Cerebellar cortex (tissue), 1 donor: ENCODE measurements at places on chromosomes 4 and X.

- peak; percentile 73 for DNase-seq
Measured at GRCh38 chr4:86356425-86357210, 3.2 kb downstream of the MAPK10 start.

- DNase-seq: no peak
Measured at GRCh38 chrX:22634083-22634482, 361.4 kb downstream of the CBLL2 start.

- no peak for DNase-seq
Measured at GRCh38 chr4:125357675-125358074, 42.9 kb downstream of the FAT4 start.

GRCh38 chrX:96027407-96027806, 657.2 kb upstream of the DIAPH2 start:
- no peak for DNase-seq

DNA sequence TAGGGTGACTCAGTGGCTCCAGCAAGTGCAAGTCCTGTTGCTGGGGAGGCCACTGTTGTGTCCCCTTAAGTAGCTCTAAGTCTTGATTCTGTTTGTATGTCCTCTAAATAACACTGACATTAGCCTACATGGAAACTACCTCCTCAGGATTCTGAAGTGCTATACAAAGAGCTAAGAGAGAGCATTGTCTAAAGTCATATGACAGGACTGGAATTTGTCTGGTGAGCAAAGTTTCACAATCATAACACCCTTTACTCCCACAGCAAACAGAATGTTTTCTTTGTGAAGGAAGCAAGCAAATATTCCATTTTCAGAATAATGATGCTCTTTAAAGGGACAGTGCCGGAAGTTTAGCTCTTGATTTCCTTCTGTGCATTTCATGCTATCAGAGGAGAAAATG, 23.4 kb upstream of the CT47A1 start:
- no peak for DNase-seq

DNA sequence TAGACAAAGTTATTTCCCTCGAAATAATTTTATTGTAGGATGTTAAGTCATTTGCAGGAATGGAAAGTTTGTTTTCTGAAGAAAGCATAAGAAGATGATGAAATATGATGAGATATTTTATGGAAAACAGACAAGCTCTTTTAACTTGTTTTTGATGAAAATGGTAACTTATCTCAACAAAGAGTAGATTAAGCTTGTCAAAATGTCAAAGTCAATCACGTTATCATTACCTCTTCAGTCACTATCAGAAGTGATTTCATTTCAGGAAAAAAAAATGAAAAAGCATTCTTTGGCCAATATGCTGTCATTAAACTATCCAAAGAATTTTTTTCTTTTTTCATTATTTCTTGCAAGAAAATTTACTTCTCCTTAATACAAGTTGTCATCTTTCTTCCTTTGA, 221.0 kb upstream of the ANKRD50 start:
- no peak for DNase-seq

DNA sequence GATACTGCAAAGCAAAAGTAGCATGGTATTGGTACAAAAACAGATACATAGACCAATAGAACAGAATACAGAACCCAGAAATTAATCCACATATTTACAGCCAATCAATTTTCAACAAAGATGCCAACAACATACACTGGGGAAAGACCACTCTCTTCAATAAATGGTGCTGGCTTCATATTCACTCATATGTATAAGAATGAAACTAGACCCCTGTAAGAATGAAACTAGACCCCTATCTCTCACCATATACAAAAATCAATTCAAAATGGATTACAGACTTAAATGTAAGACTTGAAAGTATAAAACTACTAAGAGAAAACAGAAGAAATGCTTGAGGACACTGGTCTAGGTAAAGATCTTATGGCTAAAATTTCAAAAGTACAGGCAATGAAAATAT, 19.3 kb downstream of the TLR6 start:
- DNase-seq: no peak

DNA sequence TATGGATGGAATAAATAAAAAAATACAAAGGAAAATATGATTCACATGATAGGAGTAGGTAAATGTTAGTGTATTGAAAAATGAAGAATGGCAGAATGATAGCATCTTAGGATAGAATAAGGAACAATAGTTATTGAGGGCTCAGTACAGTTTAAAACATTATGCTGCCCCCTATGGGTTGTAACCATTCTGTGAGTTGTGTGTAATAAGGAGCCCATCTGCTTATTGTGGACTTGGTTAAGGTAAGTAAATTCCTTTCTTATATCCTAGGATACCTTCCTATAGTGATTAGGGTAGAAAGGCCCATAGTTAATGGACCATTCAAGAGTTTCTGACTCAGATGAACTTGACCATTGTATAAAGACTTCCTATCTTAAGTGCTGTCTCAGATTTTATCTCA, 195.8 kb downstream of the PDHA2 start:
- DNase-seq: peak; percentile 4

- DNase-seq: no peak
Measured at GRCh38 chr4:336893-337142, 796 bp upstream of the ZNF141 start.

DNA sequence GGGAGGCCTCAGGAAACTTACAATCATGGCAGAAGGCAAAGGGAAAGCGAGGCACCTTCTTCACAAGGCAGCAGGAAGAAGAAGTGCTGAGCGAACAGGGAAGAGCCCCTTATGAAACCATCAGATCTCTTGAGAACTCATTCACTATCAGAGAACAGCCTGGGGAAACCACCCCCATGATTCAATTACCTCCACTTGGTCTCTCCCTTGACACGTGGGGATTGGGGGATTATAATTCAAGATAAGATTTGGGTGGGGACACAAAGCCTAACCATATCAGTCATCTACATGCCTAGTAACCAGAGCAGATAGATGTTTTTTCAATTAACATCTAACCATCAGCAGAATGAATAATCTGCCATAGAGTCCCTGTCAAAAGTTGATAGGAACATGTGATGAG, 30.4 kb downstream of the FAM13A start:
- no peak for DNase-seq

DNA sequence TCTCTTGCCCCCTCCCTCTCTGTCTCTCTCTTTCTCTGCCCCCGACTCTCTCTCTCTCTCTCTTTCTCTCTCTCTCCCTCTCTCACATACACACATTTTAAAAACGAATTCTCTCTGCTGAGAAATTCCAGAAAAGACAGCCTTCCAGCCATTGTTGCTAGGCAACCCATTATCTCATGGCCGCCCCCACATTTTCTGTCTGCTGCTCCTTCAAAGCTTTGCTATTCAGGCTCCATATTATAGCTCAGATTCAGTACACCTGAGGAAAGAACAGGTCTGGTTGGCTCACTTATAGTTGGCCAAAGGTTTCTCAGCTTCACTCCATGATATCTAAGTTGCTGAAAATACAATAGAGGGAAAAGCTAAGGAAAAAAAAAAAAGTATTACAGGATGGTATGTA, 174.4 kb upstream of the RADX start:
- no peak for DNase-seq

GRCh38 chr4:48653217-48654014, 126.7 kb downstream of the FRYL start:
- peak; percentile 54 for DNase-seq

DNA sequence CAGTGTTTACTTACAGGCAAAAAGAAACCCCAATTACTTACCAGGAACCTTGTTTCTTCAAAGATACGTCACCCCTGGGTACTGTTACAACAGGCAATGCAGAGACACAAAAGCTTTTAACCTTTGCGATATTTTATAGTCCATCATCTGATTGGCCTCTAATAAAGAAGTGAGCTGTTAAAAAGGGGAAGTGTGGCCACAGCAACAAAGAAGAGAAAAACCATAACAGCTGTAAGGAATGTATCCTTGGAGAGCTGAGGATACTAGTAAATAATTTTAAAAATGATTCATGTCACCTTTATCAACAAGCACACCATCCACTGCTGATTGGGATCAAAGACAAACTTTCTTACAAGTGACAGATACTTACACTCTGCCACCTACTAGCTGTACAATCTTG, 14.1 kb downstream of the GABRA4 start:
- DNase-seq: no peak

DNA sequence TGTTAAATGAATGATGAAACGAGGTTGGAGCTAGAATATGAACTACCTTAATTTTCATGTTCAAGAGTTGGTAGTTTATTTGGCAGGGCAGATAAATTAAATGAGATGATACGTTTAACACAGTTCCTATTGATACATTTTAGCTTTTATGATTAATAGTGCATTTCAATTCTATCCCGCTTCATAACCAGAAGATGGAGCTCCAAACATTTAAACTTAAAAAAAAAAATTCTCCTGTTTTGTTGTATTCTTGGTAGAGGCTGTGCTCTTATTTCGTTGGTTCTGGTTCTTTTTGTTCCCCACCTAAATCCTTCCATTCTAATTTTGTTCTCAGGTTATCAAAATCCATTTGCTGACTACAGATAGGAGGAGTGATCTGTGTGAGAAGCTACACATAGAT, 71.8 kb upstream of the PTPN13 start:
- no peak for DNase-seq
